ENCODE measurements at places on chromosomes 16 and 17.
A peak's percentile ranks its signal among the peaks of the same experiment; 100 is the strongest.

GRCh38 chr16:66515596-66516508 is 34.1 kb downstream of the TK2 start:
- ATAC-seq, result no peak

GRCh38 chr16:4089811-4090301 is 26.4 kb downstream of the ADCY9 start:
- no peak for ATAC-seq

- no peak for ATAC-seq
Observed at GRCh38 chr16:21590796-21591195, 8.6 kb upstream of the METTL9 start.

DNA sequence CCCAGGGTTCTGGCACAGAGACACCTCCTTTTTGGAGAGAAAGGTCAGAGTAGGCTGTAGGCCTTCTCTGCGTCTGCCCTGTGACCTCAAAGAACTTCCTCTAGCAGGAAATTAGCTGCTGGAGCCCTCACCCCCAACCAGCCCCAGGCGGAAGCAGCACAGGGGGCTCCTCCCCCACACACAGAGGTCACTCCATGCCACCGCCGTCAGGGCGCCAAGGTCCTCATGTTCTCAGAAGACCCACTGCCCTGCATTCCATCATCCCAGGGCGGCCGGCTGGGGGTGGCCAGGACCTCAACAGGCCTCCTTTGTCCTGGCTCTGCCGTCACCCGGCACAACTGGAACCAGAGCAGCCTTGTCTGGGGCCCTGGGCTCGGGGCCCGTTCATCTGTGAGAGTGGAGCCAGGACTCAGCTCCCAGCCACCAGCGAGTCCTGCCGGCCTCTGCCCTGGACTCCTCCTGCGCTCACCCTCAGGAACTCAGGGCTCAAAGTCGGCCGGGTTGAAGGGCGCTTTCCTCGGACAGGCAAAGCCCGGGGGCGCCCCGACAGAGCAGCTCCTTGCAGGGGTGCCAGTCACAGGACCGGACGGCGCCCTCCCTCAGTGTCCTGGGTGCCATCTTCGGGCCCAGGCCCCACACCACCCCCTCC is 1.2 kb downstream of the TMC6 start:
- peak; percentile 37 for ATAC-seq

- no peak for ATAC-seq
Observed at GRCh38 chr16:87044032-87044382, 273.2 kb downstream of the C16orf95 start.

- ATAC-seq, result no peak
Observed at GRCh38 chr17:38897176-38897575, 27.3 kb downstream of the LASP1 start.

DNA sequence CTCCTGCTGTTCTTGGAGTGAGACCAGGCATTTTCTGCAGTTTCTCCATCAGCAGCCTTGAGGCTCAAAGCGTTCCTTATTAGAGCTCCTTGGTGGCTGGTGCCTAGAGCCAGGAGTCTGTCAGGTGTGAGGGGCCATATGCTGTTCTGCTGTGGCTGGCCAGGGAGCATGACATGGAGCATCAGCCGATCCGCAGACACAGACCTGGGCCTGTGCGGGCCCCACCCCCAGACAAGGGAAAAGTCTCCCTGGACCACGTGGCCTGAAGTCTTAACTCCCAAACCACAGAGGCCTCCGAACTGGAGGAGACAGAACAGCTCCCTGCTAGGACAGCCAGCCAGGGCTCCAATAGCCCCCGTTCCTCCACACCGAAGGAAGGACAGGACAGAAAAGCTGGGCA is 162.7 kb upstream of the CIBAR2 start:
- ATAC-seq, result no peak

- ATAC-seq, result peak; percentile 84
Observed at GRCh38 chr17:50425682-50426471, at the start of gene ACSF2. TSS of gene ACSF2 (plus strand) at chr17:50426218. CDS start at chr17:50426262, 44 bp downstream.

- ATAC-seq, result no peak
Observed at GRCh38 chr16:84663433-84664101, 15.3 kb downstream of the KLHL36 start.

DNA sequence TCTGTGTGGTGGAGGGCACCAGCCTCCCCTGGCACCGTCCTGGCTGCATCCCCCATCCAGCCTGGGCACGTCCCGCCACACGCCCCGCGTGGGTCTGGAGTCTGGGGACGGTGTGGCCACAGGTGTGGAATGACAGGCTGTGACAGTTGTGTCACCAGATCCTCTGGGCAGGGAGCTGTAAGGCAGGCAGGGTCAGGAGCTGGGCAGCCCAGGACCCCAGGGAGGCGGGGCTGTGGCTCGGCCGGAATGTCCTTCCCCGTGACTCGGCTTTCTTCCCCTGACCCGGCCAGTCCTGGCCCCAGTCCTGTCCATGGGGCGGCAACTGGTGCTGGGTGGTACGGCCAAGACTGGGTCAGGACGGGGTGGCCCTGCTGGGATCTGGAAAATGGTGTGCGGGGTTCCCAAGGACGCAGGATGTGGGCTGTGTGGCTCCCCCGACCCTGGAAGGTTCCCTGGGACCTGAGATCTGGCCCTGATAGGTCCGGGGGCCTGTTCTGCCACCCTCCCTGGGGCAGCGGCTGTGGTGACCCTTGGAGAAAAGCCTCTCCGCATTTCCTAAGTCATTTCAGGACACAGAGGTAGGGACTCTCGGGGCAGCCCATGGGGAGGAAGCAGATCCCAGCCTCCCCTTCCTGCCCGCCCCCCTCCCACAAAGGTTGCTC is 3.3 kb upstream of the SLC16A3 start:
- no peak for ATAC-seq

DNA sequence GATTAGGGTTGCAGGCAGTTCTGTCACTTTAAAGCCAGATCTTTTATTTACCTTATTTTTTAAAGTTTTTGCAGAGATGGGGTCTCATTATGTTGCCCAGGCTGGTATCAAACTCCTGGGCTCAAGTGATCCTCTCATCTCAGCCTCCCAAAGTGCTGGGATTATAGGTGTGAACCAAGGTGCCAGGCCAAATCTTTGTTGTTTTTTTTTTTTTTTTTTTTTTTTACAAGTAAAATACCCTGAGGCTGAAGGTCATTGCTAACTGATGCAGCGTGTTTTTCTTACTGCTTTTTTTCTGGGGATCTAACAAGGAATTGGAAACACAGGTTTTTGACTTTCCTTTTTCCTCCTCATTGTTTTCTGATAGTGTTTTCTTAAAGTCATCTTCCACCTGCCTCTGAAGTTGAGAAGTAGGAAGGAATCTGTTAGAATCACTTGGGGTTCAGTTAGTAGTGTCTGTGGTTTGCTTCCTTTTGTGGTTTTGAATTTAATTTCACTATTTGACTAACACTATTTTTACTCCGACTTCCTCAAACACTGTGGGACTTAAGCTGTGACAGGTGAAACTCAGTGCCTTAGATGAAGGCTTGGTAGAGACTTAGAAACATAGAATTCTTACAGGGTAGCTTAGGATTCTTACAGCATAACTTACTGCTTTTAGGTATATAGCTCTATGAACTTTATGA is 22.2 kb downstream of the CLTC start:
- ATAC-seq, result peak; percentile 88

DNA sequence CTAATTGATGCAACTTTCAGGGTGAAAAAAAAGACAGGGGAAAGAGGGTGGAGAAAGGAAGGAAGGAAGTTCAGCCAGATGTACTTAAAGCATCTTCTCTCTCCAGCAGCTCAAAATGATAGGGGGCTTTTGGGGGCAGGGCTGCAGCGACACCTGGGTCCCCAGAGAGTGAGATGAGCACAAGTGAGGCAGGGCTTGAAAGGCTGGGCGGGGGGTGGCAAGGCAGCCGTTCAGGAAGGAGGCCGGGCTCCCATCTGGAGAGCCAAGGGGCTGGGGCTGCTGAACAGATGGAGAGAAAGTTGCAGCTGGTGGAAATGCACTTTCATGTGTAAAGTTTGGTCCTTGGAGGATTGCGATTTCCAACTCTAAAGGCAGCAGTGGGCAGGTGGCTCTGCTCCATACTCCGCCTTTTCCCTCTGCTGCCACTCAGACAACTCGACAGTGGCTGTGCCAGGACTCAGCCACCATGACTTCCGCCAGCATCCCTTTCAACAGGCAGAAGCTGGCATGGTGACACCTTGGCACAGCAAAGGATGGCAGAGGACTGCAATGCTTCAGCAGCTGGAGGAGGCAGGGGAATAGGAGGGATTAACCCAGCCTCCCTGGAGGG is 7.7 kb downstream of the SLC35B1 start:
- no peak for ATAC-seq

GRCh38 chr16:48246066-48246465 is 1.3 kb downstream of the ABCC11 start:
- ATAC-seq, result no peak

GRCh38 chr17:61168506-61168905 is 231.1 kb upstream of the TBX2 start:
- no peak for ATAC-seq

DNA sequence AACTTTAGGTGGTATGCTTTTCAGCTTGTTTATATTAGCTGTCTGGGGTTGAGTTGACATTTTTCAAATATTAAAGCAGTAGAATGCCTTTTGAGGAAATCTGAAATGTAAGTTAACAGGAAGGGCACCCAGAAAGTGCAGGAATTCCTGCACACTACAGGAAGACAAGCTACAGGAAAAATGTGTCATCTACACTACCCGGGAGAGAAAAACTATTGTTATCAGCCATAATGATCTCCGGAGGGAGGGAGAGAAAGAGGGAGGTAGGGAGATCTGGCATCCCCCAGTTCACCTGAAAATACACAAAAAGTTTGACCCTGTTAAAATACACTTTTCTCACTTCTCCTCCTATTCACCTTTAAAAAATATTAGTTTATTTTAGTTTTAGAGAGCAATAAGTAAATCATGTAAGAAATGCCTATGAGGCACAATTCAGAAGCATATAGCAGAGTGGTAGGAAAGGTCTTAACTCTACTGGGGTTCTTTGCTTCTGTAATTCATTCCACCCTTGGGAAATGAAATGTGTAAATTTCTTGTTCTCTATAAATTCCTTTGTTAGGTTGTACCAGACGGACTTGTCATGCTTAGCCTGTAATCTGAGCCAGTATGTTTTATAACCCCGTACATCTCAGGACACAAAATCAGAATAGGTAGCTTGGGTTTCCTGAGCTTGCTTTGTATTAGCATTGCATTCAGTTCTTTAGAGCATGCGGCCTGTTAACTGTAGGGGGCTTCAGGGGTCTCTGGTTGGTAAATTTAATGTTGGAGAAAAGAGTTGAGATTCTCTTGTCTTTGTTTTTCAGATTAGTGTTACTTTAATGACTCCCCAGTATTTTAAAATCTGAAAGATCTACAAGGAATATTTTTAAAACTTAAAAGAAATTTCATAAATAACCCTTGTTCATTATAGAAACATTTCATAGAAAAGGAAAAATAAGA is 3.3 kb downstream of the MAP2K6 start:
- no peak for ATAC-seq

DNA sequence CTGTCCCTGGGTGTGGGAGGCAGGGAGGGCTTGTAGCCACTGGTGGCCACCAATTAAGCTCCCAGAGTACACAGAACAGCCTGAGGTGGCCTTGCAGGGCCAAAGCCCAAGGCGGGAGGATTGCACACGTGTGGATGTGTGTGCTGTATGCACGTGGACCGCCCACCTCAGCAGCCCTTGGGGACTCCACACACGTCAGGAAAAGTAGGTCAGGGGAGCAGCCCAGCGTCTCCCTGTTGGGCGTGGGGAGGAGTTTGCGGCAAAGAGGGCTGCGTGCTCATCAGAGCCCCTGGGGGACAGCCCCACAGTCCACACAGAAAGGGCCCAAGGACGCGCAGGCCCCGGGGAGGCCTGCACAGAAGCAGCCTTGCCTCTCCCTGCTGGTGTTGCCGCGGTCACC is 19.6 kb downstream of the SBK1 start:
- no peak for ATAC-seq

DNA sequence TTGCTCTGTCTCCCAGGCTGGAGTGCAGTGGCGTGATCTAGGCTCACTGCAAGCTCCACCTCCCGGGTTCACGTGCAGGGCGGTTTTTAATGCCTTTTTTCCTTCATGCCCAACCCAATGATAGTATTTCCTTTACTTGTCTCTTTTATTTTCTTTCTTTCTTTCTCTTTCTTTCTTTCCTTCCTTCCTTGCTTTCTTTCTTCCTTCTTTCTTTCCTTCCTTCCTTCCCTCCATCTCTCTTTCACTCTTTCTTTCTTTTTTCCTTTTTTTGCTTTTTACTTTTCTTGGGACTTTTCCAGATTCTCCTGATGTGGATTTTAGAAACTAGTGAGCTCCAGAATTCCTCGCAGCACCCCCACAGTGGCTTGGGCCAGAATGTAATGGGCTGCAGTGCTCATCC is 3.1 kb downstream of the MYH3 start:
- no peak for ATAC-seq

DNA sequence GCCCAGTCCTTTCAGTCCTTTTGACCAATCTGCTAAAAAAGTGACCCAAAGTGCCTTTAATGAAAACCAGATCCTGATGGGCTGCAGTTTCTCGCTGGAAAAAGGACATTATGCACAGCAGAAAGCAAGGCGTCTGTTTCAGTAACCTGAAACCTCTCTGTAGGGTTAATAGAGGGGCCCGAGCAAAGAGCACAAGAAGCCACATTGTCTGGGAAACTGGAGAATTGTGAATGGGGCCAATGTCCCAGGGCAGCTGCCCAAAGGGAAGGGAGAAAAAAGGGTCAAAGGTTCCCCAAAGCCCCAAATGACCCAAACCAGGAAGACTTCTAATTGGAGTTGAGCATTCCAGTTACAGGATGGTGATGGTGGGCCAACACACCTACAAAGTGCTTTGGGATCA is 3.0 kb downstream of the OTOA start:
- ATAC-seq, result no peak

- peak; percentile 12 for ATAC-seq
Observed at GRCh38 chr17:75979705-75980187, 706 bp downstream of the TEN1 start.

DNA sequence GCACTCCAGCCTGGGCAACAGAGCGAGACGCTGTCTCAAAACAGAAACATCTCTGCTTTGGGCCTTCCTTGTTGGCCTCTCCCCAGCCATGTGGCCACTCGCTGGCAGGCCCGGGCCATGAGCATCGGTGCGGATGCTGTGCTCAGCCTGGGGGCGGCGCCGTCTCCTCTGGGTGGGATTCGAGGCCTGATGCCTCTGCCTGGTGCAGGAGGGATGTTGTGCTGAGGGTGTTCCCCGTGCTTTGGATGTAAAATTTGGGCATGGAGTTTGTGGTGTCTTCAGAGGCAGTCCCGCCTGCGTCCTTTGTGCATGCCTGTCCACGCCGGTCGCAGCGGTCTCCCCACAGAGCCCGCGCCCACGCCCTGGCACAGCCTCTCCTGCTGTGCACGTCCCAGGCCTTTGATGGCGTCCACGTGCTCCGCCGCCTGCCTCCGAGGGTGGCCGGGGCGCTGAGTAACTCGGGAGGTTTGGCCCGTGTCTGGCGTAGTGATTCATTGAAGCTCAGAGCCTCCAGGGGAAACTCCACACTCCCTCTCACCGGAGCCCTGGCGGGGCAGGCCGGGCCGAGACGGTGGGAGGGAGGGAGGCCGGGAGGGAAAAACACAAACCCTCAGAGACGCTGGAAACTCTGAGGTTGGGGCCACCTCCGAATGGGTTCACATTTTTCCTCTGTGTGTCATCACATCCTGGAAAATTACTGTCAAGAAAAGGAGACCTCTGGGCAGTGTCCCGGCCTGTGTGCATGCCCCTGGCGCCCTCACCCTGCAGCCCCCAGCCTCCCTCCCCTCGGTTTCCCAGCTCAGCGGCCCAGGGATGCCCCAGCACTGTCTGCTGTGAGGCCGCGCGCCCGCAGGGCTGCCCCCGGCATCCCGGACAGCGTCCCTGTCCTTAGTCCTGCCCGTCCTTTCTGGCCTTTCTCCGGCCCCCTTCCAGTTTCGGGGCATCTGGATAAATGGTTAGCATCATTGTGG is 19.0 kb downstream of the CENPX start:
- ATAC-seq, result peak; percentile 82

- no peak for ATAC-seq
Observed at GRCh38 chr16:55189224-55189623, 134.8 kb upstream of the IRX6 start.

GRCh38 chr17:55420776-55421178 is 858 bp downstream of the MMD start:
- ATAC-seq, result peak; percentile 4

Measured in activated CD4-positive, CD25-positive, alpha-beta regulatory T cell treated with anti-CD3 and anti-CD28 coated beads, Interleukin-2, amount 50 U/mL, for 24 hours (primary cell).